ENCODE measurements at places on chromosomes 12 and 14.

GRCh38 chr12:124170760-124171159 is 124.1 kb upstream of the RFLNA start:
- DNase-seq: no peak

GRCh38 chr12:55720071-55720564 is at the start of gene RDH5:
TSS of gene RDH5 (plus strand) at chr12:55720393. CDS start at chr12:55721185, 792 bp downstream.
- DNase-seq: no peak

- DNase-seq: no peak
These were observed 643.2 kb downstream of the RPL10L start for GRCh38 chr14:46008348-46008747.

- no peak for DNase-seq
These were observed 3.5 kb downstream of the TMEM119 start for GRCh38 chr12:108594323-108594903.

DNA sequence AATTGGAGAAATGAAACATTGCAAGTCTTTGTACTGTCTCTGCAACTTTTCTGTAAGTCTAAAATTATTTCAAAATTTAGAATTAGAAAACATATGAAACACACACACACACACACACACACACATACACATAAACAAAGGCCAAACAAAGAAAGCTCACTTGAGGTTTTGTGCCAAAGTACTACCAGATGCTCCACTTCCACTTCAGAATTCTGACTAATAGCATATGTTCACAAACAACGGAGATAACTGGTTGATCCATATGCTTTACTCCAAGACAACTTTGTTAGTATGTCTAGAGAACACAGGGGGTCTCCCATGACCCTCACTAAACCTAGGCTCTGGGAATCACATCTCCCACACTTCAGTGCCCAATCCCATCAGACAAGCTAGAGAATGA is 133.8 kb upstream of the CLEC14A start:
- no peak for DNase-seq

DNA sequence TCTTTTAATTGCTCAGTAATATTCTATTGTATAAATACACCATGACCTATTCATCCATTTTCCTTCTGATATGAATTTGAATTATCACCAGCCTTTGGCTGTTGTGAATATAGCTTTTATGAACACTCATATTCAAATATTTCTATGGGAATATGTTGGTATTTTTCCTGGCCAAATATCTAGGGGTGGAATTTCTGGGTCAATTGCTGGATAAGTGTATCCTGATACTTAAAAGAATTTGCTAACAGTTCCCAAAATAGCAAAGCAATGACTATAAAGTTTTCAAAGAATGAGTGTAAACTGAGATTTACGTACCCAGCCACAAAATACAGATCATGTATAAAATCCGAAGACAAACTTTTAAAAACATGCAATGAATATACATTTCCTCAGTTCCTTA is 148.7 kb upstream of the CLEC14A start:
- no peak for DNase-seq

DNA sequence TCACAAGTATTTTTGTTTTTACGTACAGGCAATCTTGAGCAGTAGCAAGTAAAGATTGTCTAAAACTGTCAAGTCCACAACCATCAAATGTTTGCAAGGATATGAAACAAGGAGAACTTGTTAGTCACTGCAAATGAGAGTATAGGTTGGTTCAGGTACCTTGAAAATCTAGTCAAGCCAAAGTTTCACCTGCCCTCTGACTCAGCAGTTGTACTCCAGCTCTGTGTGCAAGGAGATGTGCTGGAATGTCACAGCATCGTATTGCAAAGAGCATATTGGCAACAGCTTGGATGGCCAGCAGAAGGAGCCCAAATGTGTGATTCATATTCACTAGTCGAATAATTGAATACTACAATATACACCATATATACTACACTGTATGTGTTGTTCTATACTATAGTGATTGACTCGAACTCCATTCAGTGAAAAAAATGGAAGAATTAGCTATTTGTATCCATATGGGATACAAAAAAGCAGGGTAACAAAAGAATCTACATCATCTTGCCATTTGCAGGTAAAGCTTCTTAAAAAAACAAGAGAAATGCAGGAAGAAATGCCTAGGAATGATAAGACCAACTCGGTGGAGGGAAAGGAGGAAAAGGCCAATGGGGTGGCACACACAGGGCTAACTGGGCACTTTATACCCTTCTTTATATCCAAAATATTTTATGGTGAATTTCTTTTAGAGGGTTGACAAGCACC is 44.0 kb downstream of the EID3 start:
- DNase-seq: no peak

GRCh38 chr14:94770251-94770749 is 387 bp upstream of the GSC start:
- no peak for DNase-seq

DNA sequence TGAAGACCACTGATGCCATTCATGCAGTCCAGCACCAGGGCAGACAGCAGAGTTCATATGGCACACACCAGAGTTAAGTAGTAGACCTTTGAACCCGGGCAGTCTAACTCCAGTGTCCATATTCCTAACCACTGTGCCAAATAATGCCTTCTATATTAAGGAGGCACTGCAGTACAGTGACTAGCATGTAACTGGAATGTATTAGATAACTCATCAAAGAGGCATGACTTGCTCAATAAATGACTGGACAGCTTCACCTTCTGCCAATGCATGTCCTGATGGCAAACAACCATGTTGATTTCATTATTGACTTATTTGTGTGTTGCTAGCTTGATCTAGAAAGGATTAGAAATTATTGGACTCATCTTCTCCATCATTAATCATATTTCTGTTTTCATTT is 40.2 kb downstream of the DACT1 start:
- no peak for DNase-seq

GRCh38 chr12:130121226-130122000 is 40.9 kb upstream of the FZD10 start:
- no peak for DNase-seq

DNA sequence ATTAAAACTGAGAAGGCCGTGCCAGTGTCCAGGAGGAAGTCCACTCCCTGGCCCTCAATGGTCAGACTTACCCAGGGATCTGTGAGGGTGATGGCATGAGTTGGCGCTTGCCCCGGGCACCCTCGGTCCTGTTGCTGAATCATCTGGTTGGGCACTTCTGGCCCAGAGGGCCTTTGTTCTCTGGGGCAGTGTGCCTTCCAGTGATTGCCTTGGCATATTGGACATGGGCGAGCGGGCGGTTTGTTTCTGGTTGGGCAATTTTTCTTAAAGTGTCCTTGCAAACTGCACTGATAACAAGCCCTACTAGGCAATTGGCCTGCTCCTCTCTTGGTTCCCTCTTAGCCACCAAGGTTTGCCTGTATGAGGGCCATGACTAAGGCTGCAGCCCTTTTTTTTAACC is 69.5 kb upstream of the ZDHHC17 start:
- no peak for DNase-seq

GRCh38 chr12:61267474-61267873 is 992.7 kb upstream of the USP15 start:
- DNase-seq: no peak

DNA sequence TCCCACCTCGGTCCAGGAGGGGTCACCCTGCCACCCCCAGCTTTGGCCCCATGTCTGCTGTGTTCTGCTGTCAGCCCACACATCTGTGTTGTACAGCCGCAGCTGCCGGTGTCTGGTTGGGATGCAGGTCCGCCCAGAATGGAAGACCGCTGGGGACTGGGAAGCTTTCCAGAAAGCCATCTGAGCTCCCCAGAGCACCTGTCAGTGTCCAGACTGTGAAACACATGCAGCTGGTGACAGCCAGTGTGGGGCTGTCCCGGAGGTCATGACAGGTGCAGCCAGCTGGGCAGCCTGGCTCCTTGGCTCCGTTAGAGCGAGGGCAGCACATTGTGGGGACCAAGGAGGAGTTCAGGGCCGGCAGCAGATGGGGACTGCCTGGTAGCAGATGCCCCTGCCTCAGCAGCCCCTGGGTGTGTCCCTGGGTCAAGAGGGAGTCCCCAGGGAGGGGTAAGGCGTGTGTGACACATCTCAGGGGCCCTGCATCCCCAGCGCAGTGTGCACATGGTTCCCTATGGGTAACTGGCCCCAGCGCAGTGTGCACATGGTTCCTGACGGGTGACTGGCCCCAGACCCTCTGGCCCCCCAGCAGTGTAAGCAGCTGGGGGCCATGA is 16.4 kb downstream of the CEP170B start:
- DNase-seq: no peak

DNA sequence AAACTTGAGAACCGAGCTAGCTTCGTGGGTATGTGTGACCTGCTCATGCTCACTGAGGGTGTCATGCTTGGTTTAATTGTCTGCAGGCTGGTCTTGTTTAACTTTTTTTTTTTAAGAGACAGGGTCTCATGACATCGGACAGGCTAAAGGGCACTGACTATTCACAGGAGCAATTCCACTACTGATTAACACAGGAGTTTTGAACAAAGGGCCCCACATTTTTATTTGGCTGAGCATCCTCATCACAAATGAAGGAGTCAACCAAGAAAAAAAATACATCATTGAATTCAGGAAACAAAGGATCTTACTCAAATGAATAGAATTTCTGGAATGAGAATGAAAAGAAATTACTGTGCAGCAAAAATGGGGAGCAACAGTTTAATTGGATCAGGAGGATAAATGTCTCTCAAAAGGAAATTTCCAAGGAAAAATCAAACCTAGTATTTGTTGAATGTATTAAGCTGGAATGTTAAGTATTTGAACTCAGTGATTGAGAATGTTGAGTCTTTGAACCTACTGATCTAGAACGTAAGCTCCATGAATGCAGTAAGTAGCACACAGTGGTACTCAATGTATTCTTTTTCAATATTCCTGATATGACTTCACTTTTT is 20.8 kb upstream of the PYROXD1 start:
- DNase-seq: peak; percentile 19

- DNase-seq: no peak
These were observed 23.0 kb upstream of the GPR132 start for GRCh38 chr14:105087963-105088811.

- no peak for DNase-seq
These were observed 554.5 kb downstream of the TMEM121 start for GRCh38 chr14:106080922-106081321.

GRCh38 chr12:101490286-101490920 is 15.3 kb downstream of the SPIC start:
- DNase-seq: no peak

DNA sequence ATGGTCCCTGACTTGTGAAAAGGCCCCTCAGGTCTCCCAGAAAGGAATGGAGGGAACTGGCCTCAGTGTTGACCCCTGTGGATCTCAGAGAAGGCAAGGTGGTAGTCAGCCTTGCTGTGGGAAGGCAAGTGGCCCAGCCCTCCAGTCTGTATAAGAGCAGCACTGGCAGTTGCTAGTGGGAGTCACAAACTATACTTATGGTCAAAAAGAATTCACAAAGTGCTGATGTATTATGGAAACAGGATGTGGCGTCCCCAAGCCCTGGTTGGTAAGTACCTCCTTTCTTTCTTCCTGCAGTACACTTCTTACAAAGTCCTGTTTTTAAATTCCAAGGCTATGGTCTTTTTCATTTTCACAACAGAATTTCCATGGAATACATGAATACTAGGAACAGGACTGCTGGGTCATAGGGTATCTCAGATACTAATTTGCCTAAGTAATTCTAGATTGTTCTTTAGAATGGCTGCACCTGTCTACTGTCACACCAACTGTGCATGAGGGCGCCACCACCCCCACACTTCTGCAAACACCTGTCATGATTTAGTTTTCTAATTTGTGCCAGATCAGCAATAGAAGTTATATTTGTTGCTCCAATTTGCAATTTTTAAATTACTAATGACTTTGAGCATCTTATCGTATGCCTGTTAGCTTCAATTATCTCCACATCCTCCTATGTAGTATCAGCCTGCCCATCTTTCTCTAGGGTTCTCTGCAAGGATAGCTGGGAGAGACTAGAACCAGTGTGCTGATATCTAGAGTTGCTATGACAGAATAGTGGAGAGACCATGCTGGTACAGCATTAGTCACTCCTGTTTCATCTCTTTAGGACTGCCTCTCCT is 40.7 kb upstream of the TMEM263 start:
- DNase-seq: no peak

DNA sequence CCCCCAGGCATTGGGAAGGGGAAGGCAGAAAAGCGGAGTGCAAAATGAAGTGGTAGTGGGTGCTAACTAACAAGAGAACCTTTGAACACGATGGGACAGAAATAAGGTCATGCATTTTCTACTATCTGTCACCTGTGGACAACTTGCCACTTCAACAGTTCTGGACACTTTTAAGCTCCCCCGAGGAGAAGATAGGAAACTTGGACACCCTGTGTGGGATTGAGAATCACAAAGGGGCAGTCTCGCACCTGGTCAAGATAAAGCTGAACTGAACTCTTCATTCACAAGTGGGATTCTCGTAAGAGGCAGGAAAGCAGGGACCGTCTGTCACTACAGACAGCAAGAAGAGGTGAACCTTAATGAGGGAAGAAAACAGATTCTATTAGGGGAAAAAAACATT is 51.6 kb downstream of the EIF2S3B start:
- no peak for DNase-seq

GRCh38 chr12:22477166-22477893 is 67.0 kb downstream of the C2CD5 start:
- peak; percentile 34 for DNase-seq

- DNase-seq: no peak
These were observed 8.6 kb downstream of the PLEKHH1 start for GRCh38 chr14:67541448-67542387.

DNA sequence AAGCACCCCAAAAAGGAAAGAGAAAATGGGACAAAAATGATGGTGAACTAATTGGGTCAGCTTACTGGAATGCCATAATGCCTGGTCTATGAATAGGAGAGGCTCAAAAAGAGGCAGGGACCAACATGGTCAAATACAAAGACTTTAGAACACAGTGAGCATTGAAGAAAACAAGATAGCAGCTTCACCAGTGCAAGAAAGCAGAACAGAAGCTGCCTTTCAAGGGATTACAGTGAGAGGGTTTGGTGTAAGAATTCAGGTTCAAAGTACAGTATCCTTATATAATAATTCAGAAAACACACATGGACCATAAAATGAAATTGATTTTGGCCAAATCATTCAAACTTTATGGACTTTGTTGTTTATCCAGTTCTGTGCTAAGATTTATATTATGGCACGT is 162.1 kb downstream of the NAV3 start:
- no peak for DNase-seq

GRCh38 chr12:124497658-124498057 is 69.8 kb downstream of the NCOR2 start:
- no peak for DNase-seq

Measured in AG04449 (cell line).